ENCODE measurements at places on chromosomes 2 and 18.

GRCh38 chr18:11268153-11268552 lies 118.8 kb upstream of the PIEZO2 start:
- no peak for DNase-seq

GRCh38 chr18:10524507-10525370 lies 1.1 kb upstream of the NAPG start:
- DNase-seq: no peak

GRCh38 chr2:172596776-172597175 lies 40.9 kb downstream of the PDK1 start:
- no peak for DNase-seq

- DNase-seq: no peak
Observed at GRCh38 chr2:238120463-238121298, 17.8 kb upstream of the KLHL30 start.

GRCh38 chr2:133841900-133842299 lies 273.6 kb upstream of the NCKAP5 start:
- DNase-seq: no peak

DNA sequence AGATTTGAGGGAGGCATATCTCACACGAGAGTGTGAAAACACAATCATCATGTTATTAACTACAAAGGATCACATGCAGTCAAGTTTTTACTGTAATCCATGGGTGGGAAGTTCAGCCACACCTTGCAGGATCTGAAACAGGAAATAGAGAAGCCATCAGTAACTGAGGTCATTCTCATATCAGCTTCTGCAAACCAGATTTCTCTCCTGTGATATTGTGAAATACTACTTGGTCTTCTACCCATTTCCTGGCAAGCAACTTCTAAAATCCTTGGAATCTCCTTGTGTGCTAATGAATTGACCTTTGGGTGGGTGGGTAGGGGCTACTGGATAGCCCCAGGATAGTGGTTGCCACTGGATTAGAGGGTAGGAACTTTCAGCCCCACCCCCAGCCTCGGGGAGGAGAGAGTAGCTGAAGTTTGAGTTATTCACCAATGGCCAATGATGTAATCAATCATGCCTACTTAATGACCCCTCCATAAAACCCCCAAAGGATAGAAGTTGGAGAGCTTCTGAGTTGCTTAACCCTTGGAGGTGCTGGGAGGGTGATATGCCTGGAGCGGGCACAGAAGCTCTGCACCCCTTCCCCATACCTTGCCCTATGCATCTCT lies 25.6 kb upstream of the TGIF1 start:
- no peak for DNase-seq

DNA sequence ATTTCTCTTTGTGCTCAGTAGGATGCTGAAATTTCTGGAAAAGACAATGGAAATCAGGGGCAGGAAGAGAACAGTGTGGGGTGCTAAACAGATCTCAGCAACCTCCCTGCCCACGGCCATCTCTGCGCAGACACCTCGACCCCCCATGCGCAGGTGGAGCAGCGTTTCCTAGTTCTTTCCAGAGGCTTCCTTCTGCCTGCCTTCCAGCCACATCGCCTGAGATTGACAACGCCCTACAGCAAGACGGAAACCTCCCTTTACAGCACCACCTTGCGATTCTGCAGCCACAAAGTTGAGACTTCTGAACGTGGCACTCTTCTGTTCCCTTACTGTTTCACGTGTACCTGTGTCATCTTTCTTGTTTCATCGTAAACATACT lies 31.4 kb upstream of the CASP8 start:
- DNase-seq: no peak

DNA sequence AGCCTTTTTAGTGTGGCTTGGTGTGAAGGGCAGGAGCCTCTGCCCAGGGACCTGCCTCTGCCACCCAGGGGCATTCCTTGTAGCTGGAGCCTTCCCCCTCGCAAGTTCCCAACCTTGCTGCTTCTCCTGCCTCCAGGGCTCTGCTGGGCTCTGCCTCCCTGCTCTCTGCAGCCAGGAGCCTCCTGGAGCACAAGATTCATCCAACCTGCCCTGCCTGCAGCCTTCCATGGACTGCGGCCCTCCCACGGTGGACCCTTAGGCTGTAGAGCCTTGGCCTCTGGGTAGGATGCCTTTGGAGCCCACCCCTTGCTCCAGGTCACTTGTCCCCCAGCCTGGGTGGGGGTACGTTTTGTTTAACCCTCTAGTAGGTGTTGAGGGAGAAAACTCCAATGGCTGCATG lies 2.5 kb downstream of the SLC66A3 start:
- no peak for DNase-seq

DNA sequence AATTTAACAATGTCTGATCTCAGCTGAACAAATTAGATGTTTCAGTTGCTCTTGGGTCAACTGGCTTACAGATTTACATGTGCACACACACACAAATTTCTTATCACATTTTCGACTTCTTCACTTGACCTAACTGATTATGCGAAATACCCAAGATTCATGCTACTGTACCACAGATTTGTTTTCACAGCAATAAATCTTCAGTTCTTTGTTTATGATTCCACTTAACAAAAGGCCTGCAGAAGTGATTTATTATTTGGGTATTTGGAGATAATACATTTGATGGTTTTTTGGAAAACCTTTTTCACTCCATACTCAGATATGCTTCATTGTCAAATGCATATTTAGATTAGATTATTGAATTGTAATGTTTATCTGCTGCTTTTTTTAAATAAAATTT lies 129.0 kb downstream of the GALNT1 start:
- no peak for DNase-seq

DNA sequence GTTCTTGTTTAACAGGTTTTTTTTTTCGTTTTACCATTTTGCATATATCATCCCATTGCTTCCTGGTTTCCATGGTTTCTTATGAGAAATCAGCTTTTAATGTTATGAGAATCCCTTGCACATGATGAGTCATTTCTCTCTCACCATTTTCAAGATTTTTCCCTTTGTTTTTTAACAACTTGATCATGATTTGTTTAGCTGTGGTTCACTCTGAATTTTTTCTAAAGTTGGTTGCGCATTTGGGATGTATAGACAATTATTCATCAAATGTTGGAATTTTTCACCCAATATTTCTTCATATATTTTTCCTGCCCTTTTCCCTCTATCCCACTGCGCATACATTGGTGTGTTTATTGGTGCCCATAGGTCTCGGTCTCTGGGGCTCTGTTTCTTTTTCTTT lies 42.4 kb upstream of the BIN1 start:
- DNase-seq: no peak

DNA sequence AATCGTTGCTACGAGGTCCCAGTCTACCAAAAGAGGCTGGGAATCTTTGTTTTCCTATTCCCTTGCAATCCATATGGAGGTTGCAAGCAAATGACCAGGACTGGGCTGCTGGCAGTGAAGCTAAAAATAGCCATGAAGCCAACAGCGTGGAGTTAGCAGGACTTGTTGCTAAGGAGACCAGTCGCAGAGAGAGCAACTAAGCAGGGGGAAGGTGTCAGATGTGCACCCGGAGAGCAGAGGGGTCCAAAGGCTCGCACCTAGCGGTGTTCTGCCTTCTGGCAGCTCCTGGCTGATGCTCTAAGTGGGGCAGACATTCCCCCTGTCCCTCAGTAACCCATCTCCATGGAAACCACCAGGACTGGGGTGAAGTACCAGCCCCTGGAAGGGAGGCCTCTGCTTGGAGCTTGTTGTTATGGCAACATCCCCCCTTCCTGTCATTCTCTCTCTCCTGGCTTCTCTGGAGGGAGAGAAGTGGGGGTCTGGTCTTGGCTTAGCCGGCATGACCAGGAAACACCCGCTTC lies 84.6 kb downstream of the DNMT3A start:
- DNase-seq: no peak

- no peak for DNase-seq
Observed at GRCh38 chr2:42223067-42223854, 54.1 kb downstream of the EML4 start.

DNA sequence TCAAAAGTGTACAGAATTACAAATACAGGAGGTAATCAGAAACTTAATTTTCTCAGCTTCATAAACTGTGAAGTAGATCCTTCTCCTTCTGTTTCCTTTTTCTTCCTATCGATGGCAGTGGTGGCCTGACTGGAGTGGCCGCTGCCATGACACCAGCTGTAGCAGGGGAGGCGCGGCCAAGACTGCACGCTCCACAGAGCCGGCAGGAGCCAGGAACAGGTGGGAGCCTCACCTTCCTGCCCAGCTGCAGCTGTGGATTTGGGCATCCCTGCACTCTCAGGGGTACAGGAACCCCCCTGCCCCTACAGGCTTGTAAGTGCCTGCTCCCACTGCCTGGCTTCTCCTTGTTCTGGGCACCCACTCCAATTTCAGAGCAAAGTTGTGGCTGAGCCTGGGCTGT lies 76.1 kb downstream of the EPB41L3 start:
- no peak for DNase-seq

- DNase-seq: no peak
Observed at GRCh38 chr2:233855345-233855744, 1.0 kb upstream of the HJURP start.

DNA sequence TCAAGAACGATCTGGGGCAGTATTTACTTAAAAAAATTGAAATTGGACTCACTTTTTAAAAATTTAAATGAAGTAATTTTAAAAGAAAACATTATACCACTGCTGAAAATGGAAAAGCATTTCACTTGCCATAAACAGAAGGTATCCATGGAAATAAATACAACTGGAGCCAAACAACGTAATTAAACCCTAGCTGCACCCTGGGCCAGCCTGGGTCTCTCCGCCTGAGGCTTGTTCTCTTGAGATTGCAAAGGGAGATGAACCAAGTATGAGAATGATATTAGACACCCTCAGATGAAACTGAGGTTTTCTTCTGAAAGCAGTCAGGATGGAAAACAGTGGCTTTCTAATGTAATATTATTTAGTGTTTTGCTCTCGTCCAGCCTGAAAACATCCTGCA lies 264.4 kb downstream of the KCNE4 start:
- no peak for DNase-seq

- DNase-seq: no peak
Observed at GRCh38 chr2:150136401-150136800, 351.1 kb downstream of the RND3 start.

GRCh38 chr2:70527447-70528080 lies 26.1 kb downstream of the TGFA start:
- DNase-seq: no peak

GRCh38 chr2:157252529-157252928 lies 5.0 kb upstream of the GALNT5 start:
- no peak for DNase-seq

DNA sequence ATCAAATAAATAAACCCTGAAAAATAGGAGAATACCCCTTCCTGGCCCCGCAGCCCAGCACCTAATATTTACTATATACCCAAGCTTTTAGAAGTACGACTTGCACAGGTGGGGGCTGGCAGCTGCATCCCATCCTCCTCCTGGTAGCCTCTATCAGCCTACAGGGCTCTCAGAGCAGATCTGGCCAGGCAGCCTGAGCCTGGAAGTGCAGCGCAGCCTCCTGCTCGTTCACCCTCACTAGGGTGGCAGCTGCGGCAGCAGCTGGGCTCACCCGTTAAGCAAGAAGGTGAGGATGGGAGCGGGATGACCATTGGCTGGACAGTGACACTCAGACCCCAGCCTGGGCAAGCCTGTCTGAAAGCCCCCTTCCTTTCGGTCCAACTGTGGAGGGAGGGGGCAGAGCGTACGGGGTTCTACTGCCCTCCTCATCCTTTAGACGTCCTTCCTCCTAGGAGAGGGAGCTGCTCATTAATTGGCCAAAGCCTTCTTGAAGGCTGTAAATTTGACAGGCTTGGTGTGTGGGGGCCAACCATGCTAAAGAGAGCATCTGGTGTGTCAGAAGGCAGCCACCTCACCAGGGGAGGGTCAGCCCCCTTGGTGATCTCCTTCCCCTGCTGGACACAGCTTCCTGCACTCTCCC lies 23.3 kb downstream of the MPHOSPH10 start:
- no peak for DNase-seq

GRCh38 chr2:56185101-56185581 lies 1.4 kb downstream of the CCDC85A start:
- DNase-seq: peak; percentile 3

DNA sequence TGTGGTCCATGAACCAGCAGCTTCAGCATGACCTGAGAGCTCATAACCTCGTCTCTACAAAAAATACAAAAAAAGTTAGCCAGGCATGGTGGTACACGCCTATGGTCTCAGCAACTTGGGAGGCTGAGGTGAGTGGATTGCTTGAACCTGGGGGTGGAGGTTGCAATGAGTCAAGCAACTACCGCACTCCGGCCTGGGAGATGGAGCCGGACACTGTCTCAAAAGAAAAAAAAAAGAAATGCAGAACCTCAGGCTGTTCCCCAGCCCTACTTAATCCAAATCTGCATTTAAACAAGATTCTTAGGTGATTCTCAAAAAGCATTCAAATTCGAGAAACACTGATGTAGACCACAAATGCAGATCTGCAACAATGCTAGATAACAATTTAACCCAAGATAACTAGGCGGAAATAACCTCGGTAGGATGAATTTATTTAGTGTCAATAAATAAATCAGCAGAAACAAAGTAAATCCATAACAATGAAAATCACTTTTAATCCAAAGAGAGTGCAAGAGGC lies 203.5 kb downstream of the SP3 start:
- DNase-seq: no peak

DNA sequence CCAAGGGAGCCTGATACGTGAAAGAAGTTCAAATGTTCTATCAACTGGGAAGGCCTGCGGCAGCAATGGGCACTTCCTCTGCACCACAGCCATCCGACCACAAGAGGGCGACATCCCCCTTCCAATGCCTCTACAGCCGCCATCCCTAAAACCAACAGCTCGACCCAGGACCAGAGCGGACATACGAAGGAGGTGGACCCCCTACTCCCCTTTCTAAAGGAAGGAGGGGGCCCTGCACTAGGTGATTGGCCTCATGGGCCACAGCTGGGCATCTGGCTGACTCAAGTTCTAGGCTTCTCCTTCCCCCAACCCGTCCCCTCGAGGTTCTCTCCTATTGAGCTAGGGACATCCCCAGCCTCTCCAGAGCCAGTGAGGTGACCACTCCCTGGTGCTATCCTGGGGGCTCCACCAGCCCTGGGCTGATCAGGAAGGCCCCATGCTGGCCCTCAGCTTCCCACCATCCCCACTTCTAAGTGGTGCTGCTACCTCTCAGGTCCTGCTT lies 217.2 kb downstream of the TNS1 start:
- peak; percentile 83 for DNase-seq

DNA sequence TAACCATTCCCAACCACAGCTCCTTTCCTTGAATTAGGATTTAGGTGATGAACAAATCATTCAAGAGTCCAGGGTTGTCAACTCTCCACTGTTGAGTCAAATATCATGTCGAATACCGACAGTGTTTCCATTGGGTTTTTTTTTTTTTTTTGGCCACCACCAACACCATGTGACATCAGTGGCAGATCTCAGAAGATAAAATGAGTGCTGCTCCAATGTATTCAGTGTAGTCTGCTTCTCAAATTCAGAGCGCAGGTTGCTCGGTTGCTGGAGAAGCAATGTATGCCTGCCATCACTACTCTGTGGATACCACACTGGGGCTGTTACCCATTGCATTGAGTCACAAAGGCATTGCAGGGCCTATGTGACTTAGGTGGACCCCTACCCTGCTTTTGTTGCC lies 10.8 kb upstream of the ATL2 start:
- DNase-seq: no peak

GRCh38 chr18:9321736-9322135 lies 12.8 kb upstream of the TWSG1 start:
- no peak for DNase-seq

- no peak for DNase-seq
Observed at GRCh38 chr2:2667690-2668089, 336.6 kb upstream of the MYT1L start.

Data from stimulated activated CD4-positive, alpha-beta T cell treated with anti-CD3 and anti-CD28 coated beads, Interleukin-15, amount 100 ng/mL, for 24 hours (primary cell).